HS-27A (cell line): ENCODE measurements at places on chromosomes 4 and X.

DNA sequence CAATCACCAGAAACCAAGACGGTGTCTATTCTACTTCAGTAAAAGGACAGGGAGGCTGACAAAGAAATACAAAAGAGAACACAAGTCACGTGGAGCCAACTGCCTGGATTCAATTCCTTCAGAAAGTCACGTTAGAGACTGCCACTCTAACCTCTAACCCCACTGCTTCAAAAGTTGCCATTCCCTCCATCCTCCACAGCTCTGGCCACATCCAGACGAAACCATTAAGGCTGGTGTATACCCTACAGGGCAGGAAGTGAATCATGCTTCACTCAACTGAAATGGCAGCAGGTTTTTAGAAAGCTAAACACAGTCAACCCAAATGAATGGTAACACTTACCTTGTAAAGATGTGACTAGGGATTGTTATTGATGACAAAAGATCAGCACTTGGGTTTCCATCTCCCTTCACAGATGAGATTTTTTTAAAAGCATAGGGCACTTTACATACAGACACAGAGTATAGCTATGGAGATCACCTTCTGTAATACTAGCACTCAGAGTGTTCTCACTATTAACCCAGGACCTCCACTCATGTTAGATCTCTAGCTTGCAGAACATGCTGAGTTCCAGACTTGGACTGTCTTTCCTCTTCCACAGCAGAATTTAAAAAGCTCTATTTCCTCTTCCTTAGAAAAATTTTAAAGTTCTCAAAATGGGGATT, 37.4 kb downstream of the MAML3 start:
- DNase-seq = no peak

- no peak for DNase-seq
Observed at GRCh38 chr4:4418676-4419390, 31.9 kb downstream of the NSG1 start.

DNA sequence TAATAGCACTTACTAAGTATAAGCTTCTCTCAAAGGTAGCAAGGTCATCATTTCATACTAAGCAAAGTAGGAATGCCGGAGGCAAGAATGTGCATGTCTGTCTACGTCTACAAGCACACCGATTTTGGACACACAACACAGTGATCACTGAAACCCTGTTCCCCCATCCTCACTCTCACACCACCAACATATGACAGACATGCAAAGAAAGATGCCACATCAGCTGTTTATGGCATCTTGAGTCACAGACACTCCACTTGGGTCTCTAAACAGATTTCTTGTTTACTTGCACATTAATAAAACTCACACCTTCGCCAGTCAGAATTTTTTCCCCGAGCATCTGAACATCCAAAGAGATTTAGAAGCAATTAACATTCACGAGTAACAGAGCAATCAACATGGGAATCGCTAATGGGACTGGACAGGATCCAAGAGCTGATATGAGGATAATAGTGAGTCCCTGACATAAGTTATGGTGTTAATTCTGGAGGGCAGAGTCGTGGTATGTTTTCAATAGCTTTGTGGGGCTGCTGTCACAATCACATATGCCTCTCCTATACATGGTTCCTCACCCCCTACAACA, 324.1 kb downstream of the DHX15 start:
- DNase-seq = no peak

GRCh38 chrX:106177982-106178321, 9.8 kb downstream of the PWWP3B start:
- DNase-seq = no peak

DNA sequence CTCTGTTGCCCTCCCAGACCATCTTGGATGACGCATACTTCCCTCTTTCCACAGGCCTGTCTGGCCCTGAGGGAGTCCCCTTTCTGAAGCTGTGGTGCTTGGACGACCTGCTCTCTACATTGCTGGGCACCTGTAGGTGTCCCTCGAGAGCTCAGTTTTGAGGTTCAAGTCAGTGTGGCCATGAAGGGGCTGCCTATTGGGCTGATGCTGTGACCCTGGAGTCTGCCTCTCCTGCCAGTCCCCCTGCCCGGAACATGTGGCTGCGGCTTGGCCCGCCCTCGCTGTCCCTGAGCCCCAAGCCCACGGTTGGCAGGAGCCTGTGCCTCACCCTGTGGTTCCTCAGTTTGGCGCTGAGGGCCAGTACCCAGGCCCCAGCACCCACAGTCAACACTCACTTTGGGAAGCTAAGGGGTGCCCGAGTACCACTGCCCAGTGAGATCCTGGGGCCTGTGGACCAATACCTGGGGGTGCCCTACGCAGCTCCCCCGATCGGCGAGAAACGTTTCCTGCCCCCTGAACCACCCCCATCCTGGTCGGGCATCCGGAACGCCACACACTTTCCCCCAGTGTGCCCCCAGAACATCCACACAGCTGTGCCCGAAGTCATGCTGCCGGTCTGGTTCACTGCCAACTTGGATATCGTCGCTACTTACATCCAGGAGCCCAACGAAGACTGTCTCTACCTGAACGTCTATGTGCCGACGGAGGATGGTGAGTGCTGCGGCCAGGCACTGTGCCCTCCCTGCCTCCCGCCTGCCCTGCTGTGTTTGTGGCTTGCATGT, 3.0 kb downstream of the NLGN3 start:
- DNase-seq = no peak

- no peak for DNase-seq
Observed at GRCh38 chrX:153648358-153649177, 1.6 kb downstream of the DUSP9 start.
